Activated CD4-positive, alpha-beta T cell treated with anti-CD3 and anti-CD28 coated beads, Interleukin-2, amount 50 U/mL, for 24 hours (primary cell): ENCODE measurements at places on chromosomes 5 and 9.

DNA sequence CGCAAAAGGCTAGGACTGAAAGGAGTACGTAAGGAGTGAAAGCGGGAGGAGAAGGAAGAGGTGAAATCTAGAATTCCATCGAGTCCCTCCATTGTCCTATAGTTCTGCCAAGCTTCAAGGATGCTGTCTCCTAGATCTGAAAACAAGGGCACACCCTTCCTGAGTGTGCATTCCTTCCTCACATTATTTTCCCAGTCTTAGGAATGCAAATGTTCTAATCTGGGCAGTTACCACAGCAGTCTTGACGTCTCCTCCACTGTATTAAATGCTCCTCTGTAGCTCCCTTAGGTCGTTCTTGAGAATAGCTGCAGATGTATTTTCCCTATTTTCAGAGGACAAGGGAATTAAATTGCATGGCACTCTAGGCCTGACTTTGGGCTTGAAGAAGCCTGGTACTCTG is 127.6 kb downstream of the SLIT3 start:
- no peak for DNase-seq

GRCh38 chr5:72314571-72315172 is 5.4 kb downstream of the MRPS27 start:
- no peak for DNase-seq

GRCh38 chr5:112064956-112065355 is 308.0 kb upstream of the NREP start:
- no peak for DNase-seq

GRCh38 chr5:132013711-132014110 is 2.3 kb upstream of the ACSL6 start:
- no peak for DNase-seq

- no peak for DNase-seq
Observed at GRCh38 chr5:35438786-35439185, 178.9 kb upstream of the SPEF2 start.

DNA sequence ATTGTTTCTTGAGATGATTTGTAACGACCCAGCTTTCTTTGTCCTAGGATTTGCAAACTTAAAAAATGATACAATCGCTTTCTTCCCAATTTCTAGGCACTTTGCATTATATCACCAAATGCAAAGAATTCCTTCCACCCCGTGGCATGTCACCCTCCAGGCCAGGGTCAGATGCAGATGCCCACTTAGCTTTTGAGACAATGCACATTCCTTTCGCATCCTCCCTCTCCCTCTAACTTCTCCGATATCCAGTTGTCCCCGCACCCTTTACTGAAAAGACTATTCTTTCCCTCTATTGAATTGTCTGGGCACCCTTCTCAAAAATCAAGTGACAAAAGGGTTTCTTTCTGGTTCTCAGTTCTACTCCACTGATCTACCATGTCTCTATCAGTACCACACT is 17.3 kb downstream of the RNF130 start:
- no peak for DNase-seq

GRCh38 chr5:69502767-69503488 is 10.3 kb downstream of the OCLN start:
- no peak for DNase-seq

GRCh38 chr5:2908086-2908485 is 156.6 kb upstream of the IRX2 start:
- no peak for DNase-seq

- no peak for DNase-seq
Observed at GRCh38 chr5:44543511-44543910, 154.3 kb upstream of the FGF10 start.

GRCh38 chr5:78801413-78801812 is 152.8 kb upstream of the LHFPL2 start:
- DNase-seq = no peak

DNA sequence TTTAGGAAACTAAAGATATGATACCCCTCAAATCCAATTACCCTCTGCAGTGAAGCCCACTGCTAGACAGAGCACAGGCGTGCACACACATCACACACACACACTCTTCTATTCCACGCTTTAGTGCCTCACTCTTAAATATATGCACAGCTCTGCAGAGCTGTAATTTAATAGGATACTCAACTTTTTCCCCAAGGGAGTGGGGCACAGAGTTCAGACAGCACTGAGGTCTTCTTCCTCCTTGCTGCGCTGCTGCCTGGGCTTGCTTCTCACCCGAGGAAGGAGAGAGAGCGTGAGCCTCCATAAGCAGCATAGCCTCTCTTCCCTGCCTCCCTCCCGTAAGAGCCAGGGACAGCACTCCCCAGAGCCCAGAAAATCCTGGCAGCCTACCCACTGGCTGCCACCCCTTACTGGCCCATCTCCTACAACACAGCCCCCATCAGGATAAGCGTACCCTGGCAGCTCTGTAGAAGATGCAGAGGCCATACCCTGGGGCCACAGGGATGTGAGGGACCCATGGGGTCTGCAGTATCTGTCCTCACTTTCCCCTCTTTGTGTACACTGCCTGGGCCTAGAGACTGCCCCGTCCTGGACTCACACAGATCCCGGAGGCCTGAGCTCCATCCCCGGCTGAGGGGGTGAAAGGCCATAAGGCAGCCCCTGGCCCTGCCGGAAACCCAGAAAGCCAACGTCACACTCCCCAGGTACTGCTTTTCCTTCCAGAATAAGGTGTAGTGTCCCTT is 102.1 kb downstream of the C5orf15 start:
- no peak for DNase-seq

DNA sequence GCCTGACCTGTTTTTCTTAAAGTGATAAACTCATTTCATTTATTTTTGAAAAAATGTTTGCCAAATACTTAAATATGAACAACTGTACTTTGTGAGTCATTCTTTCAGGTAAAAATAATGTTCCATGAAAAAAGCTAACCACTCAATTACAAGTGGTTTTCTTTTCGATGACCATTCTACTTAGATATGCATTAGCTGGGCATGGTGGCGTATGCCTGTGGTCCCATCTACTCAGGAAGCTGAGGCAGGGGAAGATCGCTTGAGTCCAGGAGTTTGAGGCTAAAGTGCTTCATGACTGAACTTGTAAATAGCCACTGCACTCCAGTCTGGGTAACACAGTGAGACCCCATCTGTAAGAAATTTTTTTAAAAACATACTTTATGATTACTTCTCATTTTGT is 4.0 kb upstream of the WDR70 start:
- no peak for DNase-seq

DNA sequence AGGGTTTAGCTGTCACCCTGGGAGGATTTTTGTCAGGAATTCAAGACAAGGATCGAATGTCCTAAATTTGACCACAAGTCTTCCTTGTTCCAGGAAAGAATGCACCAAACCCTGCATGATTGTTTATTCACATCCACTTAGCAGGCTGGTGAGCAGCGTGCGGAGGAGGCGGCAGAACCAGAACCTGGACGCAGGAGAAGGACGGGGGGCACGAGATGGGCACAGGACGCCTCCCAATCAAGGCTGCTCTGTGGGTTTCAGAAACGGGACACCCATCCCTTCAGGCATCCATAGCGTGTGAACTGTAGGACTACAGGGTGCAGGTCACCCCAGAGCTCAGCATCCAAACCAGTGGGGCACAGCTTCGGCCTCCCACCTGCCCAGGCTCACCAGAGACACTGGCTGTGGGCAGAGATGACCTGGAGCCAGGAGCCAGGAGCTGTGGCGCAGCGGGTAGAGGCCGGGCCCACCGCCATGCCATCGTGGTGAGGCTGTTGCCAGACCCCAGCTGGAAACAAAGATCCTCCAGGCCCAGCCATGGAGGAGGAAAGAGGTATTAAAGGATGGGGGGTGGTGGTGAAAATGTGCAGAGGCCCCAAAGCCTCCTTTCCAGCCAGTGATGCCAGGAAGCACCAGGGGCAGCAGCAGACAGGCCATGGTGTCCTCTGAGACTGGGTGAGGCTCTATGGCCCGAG is 32.3 kb upstream of the ADAMTS2 start:
- DNase-seq = no peak

DNA sequence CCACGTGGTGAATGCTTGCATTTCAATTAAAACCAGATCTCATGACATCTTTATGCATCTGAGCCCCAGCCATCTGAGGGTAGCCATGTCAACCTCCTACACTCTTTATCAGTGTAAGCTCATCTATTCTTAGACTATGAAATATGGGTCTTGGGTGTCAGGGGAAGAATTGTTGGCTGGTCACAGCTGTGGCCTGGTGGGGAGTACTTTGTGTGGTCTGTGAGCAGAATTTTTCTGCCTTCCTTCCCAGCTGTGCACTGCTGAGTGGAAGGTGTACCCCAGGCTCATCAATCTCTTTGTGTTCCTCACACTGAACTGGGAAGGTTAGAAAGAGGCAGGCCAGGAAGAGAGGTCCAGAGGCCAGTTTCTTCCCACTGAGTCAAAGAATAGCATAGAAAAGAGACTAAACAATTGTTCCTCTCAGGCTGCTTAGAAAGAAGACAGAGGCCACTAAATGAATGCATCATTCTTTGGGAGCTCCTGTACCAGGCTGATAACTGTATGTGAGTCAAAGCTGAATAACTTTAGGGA is 202.7 kb upstream of the RGMB start:
- DNase-seq = no peak

DNA sequence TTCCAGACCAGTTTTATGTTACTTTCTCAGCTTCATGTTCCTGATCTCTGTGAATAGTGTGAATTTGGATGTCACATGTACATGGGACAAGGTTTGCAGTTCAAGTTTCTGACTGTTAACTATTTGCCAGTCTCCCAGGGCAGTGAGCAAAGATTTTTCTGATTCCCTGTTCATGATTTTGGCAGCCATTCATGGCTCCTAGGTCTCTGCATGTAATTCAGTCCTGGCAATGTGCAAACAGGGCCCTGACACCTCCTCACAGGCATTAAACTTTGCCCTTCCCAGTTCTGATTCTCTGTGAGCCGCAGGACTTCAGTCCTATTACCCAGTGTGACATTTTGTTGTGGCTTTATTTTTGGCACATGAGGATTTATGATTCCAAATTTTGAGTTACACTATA is 349.7 kb downstream of the ARRDC3 start:
- no peak for DNase-seq

- no peak for DNase-seq
Observed at GRCh38 chr9:4706971-4707622, 27.7 kb downstream of the CDC37L1 start.

GRCh38 chr9:38373679-38374078 is 18.8 kb upstream of the ALDH1B1 start:
- DNase-seq = no peak

DNA sequence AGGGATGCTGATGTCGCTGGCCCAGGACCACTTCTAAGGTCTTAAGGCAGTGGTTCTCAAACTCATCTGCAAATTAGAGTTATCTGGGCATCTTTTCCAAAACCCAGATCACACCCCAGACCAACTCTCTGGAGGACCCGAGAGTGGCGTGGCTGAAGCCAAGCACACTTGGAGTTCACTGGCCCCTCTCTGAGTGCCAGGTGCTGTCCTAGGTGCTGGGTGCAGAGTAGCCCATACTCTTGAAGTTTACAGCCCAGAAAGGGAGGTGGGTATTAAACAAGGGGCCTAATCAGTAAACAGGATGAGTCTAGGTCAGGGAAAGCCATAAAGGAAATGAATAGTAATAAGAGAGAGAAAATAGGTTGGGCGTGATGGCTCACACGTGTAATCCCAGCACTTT is 17.6 kb downstream of the CAMK2A start:
- no peak for DNase-seq

DNA sequence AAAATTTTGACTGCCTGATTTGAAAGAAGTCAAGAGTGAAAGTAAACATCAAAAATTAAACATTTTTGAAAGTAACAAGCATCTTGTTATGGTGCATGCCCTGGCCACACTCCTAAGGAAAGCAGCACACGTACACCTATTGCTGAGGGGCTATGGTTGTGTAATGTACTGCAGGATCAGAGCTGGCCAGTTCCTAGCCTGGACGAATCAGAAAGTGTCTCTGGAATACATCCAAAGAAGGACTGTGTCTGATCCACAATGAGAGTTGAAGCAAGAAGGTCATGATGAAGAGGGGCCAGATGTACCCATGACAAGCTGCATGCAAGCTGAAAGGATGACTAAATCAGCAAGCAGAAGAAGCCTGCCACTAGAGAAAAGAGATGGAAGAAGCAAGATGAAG is 618.2 kb downstream of the TLE1 start:
- DNase-seq = no peak

GRCh38 chr5:22390888-22391287 is 462.3 kb downstream of the CDH12 start:
- no peak for DNase-seq

GRCh38 chr5:27788184-27788583 is 749.8 kb upstream of the CDH9 start:
- no peak for DNase-seq
